ENCODE measurements at places on chromosomes 12 and 14.

DNA sequence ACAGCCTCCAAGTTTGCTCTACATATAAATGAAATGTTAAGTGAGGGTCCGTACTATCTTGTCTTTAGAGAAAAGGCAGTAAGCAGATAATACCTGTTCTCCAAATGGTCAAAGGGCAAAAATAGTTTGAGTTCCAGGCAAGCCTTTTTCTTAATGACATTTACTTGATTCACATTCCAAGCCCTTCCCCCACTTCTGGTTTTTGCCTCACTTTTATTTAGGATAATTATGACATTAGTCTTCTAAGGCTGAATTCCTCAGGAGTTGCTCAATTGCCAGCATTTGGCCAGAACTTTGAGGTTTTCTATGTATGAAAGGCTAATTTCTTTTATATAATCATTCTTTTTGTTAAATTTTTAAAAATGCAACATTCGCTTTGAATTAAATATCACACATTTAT is 62.5 kb upstream of the DUSP6 start:
- DNase-seq, result no peak

- DNase-seq, result no peak
These were observed 14.7 kb downstream of the GPR132 start for GRCh38 chr14:105050551-105050897.

DNA sequence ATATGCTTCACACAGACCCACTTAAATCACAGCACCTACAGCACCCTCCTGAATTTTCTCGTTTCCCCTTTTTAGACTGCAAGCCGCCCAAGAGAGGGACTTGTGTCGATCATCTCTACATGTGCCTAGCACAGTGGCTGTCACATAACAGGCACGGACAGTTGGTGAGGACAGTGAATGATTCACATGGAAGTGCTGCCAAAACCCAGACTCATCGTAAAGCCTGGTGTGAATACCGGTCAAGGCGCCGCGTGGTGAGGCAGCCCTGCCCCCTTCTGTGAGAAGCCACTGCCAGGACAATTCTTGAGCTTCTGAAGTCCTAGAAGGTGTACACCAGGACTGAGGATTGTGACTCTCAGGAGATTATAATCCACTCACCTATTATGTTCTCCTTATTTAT is 44.3 kb downstream of the ATG2B start:
- DNase-seq, result no peak

- DNase-seq, result no peak
These were observed 1012.0 kb downstream of the FLRT2 start for GRCh38 chr14:86541972-86542371.

DNA sequence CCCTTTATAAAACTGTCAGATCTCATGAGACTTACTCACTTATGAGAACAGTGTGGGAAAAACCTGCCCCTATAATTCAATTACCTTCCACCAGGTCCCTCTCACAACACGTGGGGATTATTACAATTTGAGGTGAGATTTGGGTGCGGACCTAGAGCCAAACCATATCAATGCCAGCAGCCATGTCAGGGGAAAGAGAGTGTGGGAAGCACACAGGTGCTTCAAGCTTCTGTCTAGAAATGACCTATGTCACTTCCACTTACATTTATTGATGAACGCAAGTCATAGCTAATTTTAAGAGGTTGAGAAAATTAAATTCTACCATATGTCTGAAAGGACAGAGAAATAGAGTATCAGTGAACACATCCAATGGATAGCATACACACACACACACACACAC is 32.5 kb upstream of the E2F7 start:
- no peak for DNase-seq

GRCh38 chr12:101931498-101932326 is 54.3 kb downstream of the DRAM1 start:
- no peak for DNase-seq

GRCh38 chr14:91521061-91521640 is 11.0 kb upstream of the PPP4R3A start:
- no peak for DNase-seq

- no peak for DNase-seq
These were observed 133.4 kb downstream of the CEP83 start for GRCh38 chr12:94326234-94326633.

- DNase-seq, result no peak
These were observed 15.0 kb downstream of the OXA1L start for GRCh38 chr14:22781301-22781991.

DNA sequence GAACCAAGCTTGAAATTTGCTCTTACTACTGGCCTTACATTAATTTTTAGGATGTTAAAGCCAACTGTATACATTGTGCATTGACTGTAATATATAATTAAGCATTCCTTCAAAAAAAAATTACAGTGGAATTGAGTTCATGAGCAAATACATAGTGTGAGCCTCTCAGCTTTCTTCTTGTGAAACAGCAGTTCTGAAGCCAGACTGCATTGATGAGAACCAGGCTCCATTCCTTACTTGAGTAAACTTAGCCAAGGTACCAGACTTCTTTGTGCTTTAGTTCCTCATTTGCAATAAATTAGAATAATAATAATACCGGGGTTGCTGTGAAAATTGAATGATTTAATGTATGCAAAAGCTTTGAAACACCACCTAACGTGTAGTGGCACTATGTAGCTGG is 169.5 kb downstream of the ANO4 start:
- DNase-seq, result no peak

DNA sequence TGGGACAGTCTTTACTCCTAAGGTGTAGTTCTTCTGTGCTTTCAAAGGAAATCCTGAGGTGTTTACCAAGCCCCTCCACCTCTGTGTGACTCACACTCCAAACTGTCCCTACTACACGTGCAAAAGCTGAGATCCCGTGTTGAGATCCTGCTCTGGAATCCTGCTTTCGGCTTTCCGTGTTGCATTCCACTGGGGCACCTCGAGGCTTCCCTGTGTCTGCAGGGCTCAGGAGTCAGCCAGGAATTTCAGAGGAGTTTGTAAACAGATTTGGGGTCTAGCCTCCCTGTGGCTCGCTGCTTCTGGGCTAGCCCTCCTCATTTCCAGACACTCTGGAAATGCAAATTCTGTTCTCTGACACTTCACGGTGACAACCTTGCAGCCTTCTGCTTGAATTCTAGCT is 48.4 kb downstream of the CACNA2D4 start:
- DNase-seq, result no peak
